COR-L47 (cell line): ENCODE measurements at places on chromosomes 3 and 15.
A peak's percentile ranks its signal among the peaks of the same experiment; 100 is the strongest.

GRCh38 chr15:80887148-80887547, 102.5 kb downstream of the MESD start:
- peak; percentile 56 for DNase-seq

DNA sequence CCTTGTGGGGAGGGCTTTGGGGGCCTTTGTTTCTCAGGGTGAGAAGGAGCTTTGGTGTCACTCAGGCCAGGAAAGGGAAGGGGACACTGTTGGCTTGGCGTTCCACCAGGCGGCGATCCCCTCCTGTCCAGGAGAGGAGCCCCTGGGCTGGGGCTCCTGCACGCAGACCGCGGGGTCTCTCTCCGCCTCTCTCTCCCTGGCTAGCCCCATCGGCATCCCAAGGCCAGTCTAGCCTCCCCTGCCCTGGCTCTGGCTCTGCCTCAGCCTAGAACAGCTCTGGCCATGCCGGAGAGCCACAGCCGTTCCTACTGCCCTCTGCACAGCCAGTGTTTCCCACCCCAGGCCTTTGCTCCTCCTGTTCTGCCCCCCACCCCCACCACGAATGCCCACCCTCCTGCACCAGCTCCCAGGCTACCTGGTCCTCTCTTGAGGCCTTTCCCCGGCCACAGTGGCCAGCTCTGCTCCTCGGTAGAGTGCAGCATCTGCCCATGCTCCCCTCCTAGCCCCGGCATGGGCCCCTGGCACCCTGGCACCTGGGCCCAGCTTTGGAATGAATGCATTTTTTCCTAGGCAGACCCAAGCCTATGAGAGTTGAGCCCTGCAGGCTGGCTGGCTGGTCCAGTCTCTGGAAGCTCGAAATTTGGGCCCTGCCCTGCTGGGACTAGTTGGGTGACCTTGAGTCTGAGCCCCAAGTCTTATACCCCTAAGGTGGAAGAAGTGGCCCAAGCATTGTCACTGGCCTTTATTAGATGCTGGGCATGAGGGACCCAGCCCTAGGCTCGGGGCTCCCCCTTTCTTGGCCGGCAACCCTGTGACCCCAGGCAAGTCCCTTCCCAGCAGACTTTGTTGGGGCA, 2.4 kb downstream of the PLXNA1 start:
- no peak for DNase-seq

GRCh38 chr3:123186695-123187094, 15.0 kb upstream of the SEC22A start:
- no peak for DNase-seq

- no peak for DNase-seq
Measured at GRCh38 chr3:68943753-68944500, 11.6 kb upstream of the TAFA4 start.

DNA sequence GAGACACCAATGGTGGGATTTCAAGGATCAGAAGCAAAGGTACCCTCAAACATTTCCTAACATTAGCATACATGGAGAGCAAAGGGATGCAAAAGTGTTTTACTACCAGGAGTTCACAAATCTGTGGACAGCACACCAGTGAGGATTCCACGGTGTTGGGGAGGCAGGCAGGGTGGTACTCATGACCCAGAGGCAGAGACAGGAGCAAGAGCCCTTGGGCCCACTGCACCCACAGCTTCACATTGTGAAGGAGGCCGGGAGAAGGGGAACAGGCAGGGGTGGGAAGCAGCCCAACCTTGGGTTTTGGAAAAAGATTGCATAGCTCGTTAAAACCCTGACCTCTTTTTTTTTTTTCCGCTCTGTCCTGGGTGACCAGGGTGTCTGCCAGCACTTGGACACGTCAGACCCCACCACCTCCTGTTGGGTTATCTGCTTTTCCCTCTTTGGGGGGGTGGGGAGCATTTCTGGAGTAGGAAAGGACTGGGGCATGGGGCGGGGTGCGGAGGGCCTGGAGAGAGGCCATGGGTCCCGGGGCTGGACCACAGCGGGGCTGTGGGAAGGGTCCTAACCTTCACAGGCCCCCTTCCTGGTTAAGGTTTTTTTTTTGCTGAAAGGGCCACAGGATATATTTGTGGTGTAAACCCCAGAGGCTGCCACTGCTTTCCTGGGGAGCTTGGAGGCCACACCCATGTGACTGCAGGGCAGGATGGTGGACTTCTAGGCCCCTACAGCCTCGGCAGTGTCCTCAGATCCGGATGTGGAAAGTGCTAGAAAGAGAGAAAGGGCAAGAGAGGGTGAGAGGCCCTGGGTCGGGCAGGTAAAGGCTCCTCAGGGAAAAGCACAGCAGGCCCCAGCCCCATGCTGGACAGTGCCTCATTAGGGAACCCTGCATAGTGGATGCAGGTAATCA, 12.5 kb downstream of the SH2D7 start:
- no peak for DNase-seq

- DNase-seq = no peak
Measured at GRCh38 chr3:21377071-21377769, 373.8 kb downstream of the ZNF385D start.

GRCh38 chr3:192655628-192656027, 71.7 kb downstream of the FGF12 start:
- no peak for DNase-seq
